ENCODE measurements at places on chromosomes 5 and 9.

- ATAC-seq, result no peak
Measured at GRCh38 chr5:142545650-142546322, 140.1 kb downstream of the FGF1 start.

GRCh38 chr9:95937131-95937530, 61.6 kb downstream of the ERCC6L2 start:
- no peak for ATAC-seq

DNA sequence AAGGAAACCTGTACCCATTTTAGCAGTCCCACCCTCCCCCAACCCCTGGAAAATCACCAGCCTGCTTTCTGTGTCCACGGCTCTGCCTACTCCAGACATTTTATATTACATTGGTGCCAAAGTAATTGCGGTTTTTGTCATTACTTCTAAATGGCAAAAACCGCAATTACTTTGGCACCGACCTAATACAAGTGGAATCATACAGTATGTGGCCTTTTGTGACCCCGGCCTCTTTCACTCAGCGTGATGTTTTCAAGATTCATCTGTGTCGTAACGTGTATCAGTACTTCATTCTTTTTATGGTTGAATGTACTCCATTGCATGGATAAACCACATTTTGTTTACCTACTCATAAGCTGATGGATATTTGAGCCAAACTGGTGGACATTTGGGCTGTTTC, 9.7 kb upstream of the ORM1 start:
- no peak for ATAC-seq

DNA sequence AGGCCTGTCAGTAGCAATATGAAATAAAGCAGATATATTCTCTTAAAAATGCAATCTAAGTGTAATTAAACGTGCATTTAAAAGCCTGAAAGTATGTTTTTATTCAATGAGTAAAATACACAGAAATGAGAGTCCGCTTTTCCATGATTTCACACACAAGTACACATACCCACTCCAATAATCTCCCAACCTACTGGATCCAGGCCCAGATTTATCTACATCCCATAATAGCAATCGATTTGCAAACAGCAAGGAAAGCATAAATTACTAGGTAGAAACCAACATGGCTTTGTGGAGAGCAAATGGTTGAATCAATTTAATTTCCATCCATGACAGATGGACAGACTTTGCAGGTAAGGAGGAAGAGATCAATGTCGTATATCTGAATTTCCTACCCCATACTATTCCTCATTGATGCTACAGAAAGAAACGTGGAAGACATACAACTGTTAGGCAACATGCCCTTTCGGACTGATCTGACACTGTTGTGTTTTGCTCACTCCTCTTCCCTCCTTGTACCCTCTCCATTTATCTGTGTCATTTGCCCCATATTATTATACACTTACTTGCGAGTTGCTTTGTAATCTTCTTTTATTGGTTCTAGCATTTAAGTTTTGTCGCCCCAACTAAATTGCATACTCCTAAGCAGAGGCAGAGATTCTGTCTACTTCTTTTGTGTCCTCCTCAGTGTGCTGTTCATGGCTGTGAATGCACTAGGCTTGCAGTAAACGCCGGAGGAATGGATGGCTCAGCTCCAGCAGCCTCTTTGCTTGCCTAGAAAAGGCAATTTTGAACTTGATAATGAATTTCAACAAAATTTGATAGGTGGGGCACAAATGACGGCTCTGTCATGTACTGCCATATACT, 133.6 kb downstream of the NFIB start:
- ATAC-seq, result no peak

- no peak for ATAC-seq
Measured at GRCh38 chr9:90394871-90395270, 247.8 kb downstream of the DIRAS2 start.

GRCh38 chr5:168818558-168818957, 239.4 kb upstream of the PANK3 start:
- ATAC-seq, result no peak

DNA sequence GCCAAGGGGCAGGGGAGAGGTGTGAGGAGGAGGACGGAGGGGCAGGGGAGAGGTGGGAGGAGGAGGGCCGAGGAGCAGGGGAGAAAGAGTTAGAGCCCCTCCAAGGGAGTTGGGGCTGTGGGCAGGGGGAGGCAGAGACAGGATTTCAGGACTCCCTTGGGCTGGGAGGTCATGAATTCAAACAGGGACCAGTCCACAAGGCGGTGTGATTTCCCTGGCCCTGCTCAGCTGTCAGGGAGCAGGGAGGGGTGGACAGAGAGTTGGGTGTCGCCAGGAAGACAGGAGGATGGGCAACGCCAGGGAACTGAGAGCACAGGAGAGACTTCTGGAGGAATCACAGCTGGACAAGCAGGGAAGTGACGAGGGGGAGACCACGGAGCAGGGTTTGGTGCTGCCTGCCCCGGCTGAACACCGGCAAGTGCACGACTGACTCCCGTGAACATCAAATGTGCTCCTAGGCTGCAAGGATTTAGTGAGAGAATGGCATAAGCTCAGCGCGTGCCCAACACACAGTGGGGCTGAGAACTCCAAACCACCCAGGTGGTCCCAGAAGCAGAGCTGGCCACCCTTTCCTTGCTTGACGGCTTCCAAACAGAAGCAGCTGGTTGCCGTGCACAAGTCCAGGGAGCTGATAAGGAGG, 17.8 kb upstream of the OLFM1 start:
- no peak for ATAC-seq

GRCh38 chr5:132873119-132873929, at the start of gene LEAP2:
LEAP2 (plus strand) TSS chr5:132873668; CDS start chr5:132873695, 27 bp downstream.
- ATAC-seq, result no peak

DNA sequence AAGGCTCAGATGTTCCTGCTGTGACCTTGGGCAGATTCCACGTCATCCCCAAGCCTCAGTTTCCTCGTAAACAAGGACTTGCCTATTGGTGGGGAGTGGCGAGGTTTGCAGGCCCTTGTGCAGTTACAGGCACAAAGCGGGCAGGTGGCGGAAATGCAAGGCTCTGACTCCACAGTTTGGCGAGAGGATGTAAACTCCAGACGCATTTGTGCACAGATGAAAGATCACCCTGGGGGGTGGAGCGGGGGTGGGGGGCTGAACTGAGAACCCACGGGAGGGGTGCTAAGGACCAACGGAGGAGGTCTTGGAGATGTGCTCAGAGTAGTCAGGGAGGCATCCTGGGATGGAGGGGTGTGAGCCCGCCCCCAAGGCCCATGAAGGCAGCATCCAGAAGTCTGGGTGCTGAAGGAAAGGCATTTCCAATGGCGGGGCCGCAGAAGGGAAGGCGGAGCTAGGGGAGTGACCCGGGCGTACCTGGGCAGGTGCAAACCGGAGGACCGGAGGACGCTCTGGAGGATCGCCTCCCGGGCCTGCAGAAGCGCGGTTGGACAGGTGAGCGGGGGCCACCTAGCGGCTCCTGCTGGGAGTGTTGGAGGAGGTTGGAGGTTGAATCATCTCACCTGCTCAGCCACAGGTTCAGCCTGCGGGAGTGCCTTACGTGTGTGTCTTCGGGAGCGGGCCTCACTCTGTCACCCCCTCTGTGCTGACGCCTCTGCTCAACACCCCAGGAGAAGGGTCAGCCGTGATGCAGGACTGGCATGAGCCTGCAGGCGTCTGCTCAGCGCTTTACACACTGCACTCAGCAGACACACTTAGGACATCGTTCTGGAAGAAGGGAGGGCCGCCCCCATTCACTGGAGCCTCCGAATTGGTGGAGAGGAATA, 1.9 kb upstream of the FIBCD1 start:
- ATAC-seq, result peak; percentile 81

DNA sequence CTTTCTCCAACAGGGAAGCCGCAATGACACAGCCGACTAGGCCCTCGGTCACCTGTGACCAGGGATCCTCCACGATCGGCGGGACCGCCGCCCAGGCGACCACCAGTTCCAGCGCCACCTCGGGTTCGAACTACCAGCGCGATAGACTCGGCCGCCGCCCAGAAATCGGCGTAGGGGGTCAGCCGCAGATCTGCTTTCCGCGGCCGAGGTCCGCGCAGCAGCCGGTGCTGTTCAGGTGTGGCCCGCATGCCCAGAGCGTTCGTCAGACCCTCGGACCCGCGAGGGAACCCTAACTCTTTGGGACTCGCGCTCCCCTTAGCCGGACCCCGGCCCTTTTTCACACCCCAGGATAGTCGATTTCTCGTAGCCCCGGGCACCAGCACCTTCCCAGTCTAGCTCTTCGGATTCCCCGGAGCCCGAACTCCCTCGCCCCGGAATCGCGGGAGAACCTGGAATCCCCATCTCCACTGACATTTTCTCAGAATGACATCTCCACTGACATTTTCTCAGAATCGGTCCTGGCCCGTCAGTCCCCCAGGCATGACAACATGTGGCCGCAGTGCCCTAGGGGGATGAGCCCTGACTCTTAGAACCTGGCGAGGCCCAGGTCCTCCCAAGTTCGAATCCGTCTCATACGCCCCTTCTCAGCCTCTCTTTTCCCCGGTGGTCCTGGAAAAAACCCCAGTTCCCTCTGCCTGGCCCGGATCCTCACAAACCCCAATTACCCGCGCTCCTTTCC, 428 bp downstream of the C5orf52 start:
- ATAC-seq, result no peak

DNA sequence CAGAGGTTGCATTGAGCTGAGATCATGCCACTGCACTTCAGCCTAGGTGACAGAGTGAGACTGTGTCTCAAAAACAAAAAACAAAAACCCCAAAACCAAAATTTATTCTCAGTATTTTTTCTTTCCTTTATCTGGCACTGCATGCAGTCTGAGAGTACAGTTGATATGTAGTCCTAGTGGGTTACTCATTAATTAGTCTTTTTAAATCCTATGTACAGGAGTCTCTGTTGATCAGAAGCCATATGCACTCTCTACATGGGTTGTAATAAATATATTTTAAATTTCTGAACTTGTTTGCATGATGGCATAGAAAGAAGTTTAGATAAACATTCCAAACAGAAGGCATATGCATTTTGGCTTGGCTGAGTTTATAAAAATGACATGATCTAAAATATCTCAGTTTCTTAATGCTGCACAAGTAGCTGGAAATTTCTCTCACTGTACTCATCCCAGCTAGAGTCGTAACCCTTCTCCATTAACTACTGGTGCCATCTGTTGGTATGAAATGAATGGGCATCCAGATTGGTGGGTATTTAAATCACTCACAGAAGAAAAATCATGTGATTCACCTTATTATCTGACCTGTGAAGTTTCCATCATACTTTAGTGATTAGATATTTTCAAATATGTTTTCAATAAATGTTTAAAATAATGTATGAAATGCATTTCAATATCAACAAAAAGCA, 284.8 kb downstream of the CTNND2 start:
- no peak for ATAC-seq

- ATAC-seq, result peak; percentile 48
Measured at GRCh38 chr5:177985430-177986040, 10.5 kb downstream of the PROP1 start.

DNA sequence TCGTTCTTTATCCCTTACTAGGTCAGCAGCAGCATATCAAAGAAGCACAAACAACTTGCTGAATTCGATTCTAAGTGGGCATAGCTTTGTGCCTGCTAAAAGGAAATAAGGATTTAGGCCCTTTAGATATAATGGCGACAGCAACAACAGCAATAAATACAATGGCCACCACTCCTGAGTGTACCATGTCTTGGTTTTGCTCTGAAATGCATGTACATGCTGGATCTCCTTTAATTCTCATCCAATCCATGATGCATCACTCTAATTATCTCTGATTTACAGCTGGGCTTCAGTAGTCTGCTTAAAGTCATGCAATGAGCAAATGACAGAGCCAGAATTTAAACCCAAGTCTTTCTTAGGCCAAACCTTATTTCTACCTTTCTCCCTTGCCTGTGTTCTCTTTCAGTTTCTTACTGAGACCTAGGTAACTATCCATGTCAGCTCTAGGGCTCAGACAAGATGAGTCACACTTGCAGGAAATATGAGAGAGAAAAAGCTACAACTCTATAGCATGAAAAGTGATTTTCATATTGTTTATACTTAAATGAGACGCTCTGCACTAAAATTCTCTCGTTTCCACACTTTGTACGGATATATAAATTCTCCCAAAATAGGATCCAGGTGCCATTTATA, 111.8 kb downstream of the HMHB1 start:
- peak; percentile 86 for ATAC-seq

GRCh38 chr5:33530183-33531036, 89.6 kb downstream of the TARS1 start:
- ATAC-seq, result peak; percentile 28

GRCh38 chr5:180179442-180180420, 29.3 kb downstream of the RASGEF1C start:
- ATAC-seq, result no peak

DNA sequence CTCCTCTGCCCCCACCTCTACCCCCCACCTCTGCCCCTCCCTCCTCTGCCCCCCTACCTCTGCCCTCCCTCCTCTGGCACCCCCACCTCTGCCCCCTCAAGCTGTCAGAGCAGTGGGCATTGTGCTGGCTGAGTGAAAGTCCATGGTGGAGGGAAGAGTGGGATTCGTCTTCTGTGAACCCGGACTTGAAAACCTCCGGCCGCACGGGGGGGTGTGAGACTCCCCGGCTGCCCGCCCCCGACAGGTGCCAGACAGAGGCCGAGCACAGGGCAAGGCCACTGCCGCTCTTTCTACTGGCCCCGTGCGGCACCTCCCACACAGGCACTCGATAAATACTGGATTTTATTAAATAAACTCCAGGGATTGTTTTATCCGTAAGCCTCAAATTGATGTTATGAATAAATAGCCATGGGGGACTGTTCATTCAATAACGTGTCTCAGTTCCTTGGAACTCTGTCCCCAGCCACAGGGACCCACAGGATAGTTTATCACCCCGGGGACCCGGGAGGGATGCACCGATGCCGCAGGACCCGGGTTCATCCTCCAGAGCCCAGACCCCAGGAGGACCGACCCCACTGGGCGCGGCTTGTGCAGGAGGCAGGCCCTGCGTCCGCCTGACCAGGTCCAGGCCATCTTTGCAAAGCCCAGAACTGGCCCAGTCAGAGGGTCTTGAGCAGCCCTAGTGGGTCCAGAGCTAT, 2.6 kb upstream of the QRFP start:
- ATAC-seq, result no peak

GRCh38 chr5:169997798-169998197, 17.5 kb upstream of the INSYN2B start:
- no peak for ATAC-seq

GRCh38 chr5:139690064-139690802, 42.1 kb downstream of the CXXC5 start:
- peak; percentile 52 for ATAC-seq

GRCh38 chr9:130986356-130986965, 22.5 kb upstream of the LAMC3 start:
- ATAC-seq, result no peak

GRCh38 chr5:41788941-41789368, 81.3 kb downstream of the OXCT1 start:
- ATAC-seq, result peak; percentile 37

- no peak for ATAC-seq
Measured at GRCh38 chr9:134333874-134334581, 7.8 kb downstream of the RXRA start.
